Activated CD4-positive, alpha-beta T cell treated with anti-CD3 and anti-CD28 coated beads, Interleukin-2, amount 10 ng/mL, durations not matched to agents 24 days and 14 days (primary cell): ENCODE measurements at places on chromosomes 12 and 14. TPM values are rescaled to one million over a fixed set of nuclear protein-coding genes. Genes with fewer than 3 reads are reported as not detected.
A peak's percentile ranks its signal among the peaks of the same experiment; 100 is the strongest.

DNA sequence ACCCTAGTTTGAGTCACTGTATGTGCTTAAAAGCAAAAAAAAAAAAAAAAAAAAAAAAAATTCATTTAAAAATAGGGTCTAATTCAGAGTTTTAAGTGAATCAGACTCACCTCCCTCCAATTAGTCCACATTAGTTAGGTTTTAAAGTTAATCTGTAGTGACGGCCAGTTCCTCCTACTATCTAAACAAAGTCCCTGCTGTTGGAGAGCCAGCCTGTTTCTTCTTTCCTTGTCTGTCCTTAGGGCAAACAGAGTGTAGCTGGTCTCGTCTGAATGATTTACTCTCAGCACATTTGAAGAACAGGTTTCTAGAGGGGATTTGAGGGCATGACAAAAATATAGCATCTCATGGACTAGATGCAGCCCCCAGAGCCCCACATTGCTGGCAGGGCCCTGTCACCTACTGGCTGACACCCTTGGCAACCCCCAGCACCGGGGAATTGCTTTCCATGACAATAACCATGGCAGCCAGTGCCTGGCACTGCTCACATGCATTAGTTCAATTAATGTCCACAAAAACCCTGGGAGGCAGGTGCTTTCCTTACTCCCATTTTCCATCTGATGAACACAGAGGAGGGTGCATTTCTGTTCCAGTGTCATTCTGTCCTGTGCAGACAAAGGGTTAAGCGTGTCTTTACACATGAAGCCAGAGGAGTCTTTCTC lies 138.3 kb downstream of the PLXNC1 start:
- H3K4me3 ChIP-seq, result no peak overlapping the region
- H3K4me1 ChIP-seq, result peaks cover 26% of the 10 kb centered on the region
- no peaks in the 10 kb centered on the region for H3K27me3 ChIP-seq
- no peak for DNase-seq
- H3K36me3 ChIP-seq, result peaks cover 64% of the 10 kb centered on the region
- H3K27ac ChIP-seq, result no peak overlapping the region

DNA sequence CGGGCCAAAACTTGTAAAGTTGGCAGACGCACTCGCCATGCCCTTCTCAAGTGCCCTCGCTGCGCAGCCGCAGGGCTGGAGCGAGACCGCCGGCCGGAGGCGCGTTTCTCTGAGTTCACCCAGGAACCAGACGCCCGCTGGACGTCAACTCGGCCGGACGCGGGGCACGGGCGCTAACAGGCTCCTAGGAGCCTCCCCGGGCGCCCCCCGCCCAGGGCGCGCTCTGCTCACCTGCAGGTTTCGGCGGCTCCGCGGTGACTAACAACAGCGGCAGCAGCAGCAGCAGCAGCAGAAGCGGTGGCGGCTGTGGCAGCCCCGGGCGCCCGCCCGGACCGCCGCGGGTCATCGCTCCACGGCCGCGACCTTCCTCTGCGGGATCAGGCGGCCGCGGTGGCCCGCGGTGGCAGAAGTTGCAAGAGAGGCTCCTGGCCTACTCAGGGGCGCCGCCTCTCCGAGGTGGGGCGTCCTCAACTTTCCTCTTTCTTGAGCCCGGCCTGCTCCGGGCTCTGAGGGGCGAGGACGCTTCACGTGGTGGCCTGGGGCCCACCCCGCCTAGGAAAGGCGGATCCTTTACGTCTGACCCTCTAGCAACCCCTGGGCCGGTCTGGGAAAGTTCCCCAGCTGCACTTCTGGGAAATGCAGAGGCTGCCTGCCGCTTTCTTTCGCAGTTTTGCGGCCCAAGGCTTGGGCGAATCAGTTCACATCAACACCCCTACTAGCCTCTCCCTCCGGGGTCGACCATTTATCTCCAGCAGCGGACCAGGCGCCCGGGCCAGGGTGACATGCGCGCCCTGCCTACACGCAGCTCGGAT lies at the start of gene PLBD1:
Gene PLBD1, minus strand, starts transcription at position 533 of the 812 bp plus-strand sequence. Its CDS starts 187 bp downstream, at position 346.
- peak within 1 kb of the TSS; percentile 36 for H3K4me3 ChIP-seq
- no peak within 1 kb of the TSS for H3K27ac ChIP-seq
- no peaks in the 10 kb centered on the region for H3K36me3 ChIP-seq
- DNase-seq, result peak; percentile 57
- peaks cover 43% of the 10 kb centered on the region for H3K27me3 ChIP-seq

DNA sequence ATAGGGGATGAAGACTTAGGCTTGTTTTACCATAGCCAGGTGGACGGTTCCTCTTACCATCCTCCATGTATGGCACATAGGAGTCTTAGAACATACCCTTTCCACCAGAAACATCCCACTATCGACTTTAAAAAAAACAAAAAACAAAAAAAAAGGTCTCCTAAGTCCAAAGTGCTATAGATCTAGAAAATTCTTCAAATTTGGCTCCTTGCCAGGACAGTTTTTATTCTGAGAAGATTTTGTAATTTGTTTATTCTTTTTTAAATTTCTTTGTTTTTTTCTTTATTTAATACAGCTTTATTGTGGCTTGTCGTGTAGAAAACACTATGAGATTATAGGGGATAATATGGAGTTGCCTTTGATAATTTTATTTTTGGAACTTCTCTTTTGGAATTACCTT lies 197.7 kb downstream of the NUBPL start:
- H3K36me3 ChIP-seq, result no peaks in the 10 kb centered on the region
- H3K4me1 ChIP-seq, result no peaks in the 10 kb centered on the region
- H3K27me3 ChIP-seq, result no peaks in the 10 kb centered on the region
- DNase-seq, result no peak
- H3K4me3 ChIP-seq, result no peak overlapping the region

- H3K4me3 ChIP-seq, result no peak overlapping the region
- no peaks in the 10 kb centered on the region for H3K36me3 ChIP-seq
- DNase-seq, result peak; percentile 75
- H3K4me1 ChIP-seq, result no peaks in the 10 kb centered on the region
- no peak overlapping the region for H3K27ac ChIP-seq
Observed at GRCh38 chr14:53295985-53296582, 143.0 kb upstream of the DDHD1 start.

GRCh38 chr12:118023301-118023860 lies 6.9 kb downstream of the RFC5 start:
- peaks cover 77% of the 10 kb centered on the region for H3K36me3 ChIP-seq
- no peak overlapping the region for H3K4me3 ChIP-seq
- peak overlapping the region; percentile 37 for H3K27ac ChIP-seq
- no peaks in the 10 kb centered on the region for H3K27me3 ChIP-seq
- peaks cover 2% of the 10 kb centered on the region for H3K4me1 ChIP-seq

GRCh38 chr14:90544566-90544965 lies 147.7 kb downstream of the CALM1 start:
- H3K27ac ChIP-seq, result no peak overlapping the region
- H3K27me3 ChIP-seq, result peaks cover 2% of the 10 kb centered on the region
- H3K4me3 ChIP-seq, result no peak overlapping the region
- DNase-seq, result no peak
- no peaks in the 10 kb centered on the region for H3K36me3 ChIP-seq

Gene STYK1
- total RNA-seq, result not detected in 2 replicates

Gene LIN52
- 15.2 and 21.5 TPM in 2 replicates for total RNA-seq

DNA sequence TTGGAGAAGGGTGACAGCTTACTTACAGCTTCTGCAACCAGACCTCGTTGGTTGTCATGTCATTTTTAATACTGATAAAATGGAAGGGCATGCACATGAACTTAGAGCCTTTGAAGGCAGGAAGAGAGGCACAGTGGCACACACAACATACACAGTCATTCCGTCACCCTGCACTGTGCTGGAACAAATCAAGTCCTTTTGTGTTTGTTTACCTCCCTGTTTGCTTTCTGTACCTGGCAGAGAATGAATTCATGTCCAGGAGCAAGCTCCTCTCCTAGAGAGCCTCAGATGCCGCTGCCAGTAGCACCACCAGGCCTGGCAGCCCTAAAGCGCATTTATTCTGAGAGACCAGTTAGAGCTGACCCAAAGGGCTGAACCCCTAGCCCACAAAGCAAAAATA lies 460.3 kb downstream of the EGLN3 start:
- H3K27me3 ChIP-seq, result no peaks in the 10 kb centered on the region
- H3K4me1 ChIP-seq, result no peaks in the 10 kb centered on the region
- no peak overlapping the region for H3K4me3 ChIP-seq
- DNase-seq, result no peak

- peak; percentile 66 for DNase-seq
- no peak overlapping the region for H3K4me3 ChIP-seq
- peaks cover 1% of the 10 kb centered on the region for H3K4me1 ChIP-seq
- no peak overlapping the region for H3K27ac ChIP-seq
- no peaks in the 10 kb centered on the region for H3K36me3 ChIP-seq
- peaks cover 13% of the 10 kb centered on the region for H3K27me3 ChIP-seq
Observed at GRCh38 chr14:101072945-101073597, 169.5 kb upstream of the RTL1 start.

DNA sequence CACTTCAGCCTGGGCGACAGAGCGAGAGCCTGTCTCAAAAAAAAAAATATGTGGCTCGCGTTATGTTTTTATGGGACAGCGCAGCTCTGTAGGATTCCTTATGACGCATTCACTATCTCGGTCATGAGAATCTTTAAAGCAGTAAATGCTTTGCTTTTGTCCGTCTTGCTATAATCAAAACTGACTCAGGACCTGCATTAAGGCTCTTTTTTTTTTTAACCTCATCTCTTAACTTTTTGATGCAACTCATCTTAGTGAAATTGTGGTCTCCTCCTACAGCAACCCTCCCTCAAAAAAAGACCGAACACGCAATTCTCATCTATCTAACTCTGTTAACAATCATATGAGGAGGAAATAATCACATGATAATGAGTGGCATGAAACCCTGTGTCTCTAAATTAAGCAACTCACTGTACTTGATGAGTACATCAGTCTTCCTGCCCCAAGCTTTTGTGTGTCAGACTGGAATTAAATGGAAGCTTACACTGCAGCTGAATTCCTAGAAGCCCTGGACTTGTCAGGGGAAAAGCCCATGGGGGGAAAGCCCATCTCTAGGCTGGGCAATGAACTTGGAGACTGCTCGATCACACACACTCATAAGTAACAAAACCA lies 4.3 kb downstream of the P2RX4 start:
- peak; percentile 70 for DNase-seq
- H3K4me3 ChIP-seq, result peak overlapping the region; percentile 4
- H3K4me1 ChIP-seq, result peaks cover 34% of the 10 kb centered on the region
- H3K27ac ChIP-seq, result peak overlapping the region; percentile 69
- H3K27me3 ChIP-seq, result no peaks in the 10 kb centered on the region
- peaks cover 43% of the 10 kb centered on the region for H3K36me3 ChIP-seq

Gene ACSS3
- not detected in 2 replicates for total RNA-seq

DNA sequence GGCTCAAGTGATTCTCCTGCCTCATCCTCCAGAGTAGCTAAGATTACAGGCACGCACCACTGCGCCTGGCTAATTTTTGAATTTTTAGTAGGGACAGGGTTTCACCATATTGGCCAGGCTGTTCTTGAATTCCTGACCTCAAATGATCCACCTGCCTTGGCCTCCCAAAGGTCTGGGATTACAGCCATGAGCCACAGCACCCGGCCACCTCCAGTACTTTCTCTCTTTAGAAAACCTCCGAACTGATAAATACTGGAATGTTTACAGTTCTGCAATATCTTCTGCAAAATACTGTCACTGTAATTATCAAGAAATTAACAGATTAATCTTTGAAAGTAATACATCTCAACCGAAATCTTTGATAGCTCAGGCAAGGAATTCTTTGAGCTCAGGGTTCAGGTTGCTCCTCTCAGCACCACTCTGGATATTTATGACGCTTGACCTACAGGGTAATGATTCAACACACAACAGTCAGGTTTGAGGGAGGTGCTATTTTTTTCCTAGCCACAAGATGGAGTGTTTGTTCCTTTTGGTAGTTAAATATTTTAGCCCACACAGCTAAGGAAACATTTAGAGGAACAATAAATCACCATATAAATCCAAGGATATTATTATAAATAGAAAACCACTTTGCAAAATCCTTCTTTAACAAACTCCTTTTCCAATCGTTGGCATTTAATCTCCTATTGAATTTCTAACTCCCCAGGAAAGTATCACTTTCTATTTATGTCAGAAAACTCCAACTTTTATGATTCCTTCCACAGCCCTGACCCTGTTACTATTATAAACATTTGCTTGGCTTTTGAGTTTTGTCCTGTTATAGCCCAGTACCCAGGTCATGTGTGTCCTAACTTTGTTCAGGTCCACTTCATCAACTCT lies 48.6 kb upstream of the GTF2A1 start:
- no peak overlapping the region for H3K4me3 ChIP-seq
- DNase-seq, result peak; percentile 73
- H3K4me1 ChIP-seq, result peaks cover 11% of the 10 kb centered on the region
- peaks cover 24% of the 10 kb centered on the region for H3K27me3 ChIP-seq
- no peak overlapping the region for H3K27ac ChIP-seq

Gene USP44
- 3.8 and 4.5 TPM in 2 replicates for total RNA-seq

- peaks cover 47% of the 10 kb centered on the region for H3K27me3 ChIP-seq
- H3K36me3 ChIP-seq, result no peaks in the 10 kb centered on the region
- no peak overlapping the region for H3K27ac ChIP-seq
- H3K4me1 ChIP-seq, result peaks cover 14% of the 10 kb centered on the region
- peak overlapping the region; percentile 79 for H3K4me3 ChIP-seq
Observed at GRCh38 chr12:30795410-30796312, 40.9 kb upstream of the CAPRIN2 start.

- H3K4me3 ChIP-seq, result no peak overlapping the region
- H3K36me3 ChIP-seq, result no peaks in the 10 kb centered on the region
- peaks cover 11% of the 10 kb centered on the region for H3K4me1 ChIP-seq
- H3K27ac ChIP-seq, result no peak overlapping the region
Observed at GRCh38 chr12:124872068-124872719, 8.5 kb upstream of the SCARB1 start.

DNA sequence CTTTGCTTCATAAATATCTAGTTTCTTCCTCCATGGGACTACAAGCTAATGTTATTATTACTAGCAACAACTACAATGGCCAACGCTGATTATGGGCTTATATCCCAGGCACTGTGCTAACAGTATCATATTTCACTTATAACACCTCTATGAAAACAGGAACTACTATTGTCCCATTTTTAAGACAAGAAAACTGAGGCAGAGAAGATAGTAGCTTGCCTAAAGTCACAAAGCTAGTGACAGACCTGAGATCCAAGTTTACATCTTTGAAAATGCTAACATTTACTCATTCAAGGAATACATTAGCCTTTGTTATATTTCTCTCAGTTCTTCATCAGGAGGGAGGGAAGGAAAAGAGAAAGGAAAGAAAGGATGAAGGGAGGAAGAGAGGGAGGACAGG lies 32.8 kb downstream of the GIT2 start:
- no peak overlapping the region for H3K4me3 ChIP-seq
- H3K27ac ChIP-seq, result no peak overlapping the region
- peaks cover 64% of the 10 kb centered on the region for H3K36me3 ChIP-seq
- peaks cover 20% of the 10 kb centered on the region for H3K4me1 ChIP-seq
- H3K27me3 ChIP-seq, result no peaks in the 10 kb centered on the region
- no peak for DNase-seq

Gene GUCY2C
- total RNA-seq, result not detected in 2 replicates

DNA sequence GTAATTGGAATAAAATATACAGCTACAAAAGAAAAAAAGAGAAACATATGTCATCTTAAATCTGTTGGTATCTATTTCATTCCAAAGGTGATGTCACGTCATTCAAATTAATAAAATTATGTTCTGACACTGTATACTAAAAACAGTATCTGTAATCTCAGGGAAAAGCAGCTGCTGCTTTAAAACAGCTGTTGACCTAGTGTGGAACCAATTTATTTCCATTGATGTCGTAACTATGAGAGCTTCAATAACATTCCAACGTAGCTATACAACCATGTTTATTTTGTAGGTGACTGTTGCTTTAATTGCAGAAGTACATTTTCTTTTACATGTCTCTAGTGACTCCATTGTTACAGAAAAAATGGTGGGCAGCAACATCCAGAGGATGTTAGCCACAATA lies 571.7 kb downstream of the RPS29 start:
- no peak overlapping the region for H3K4me3 ChIP-seq
- H3K27me3 ChIP-seq, result no peaks in the 10 kb centered on the region
- no peak overlapping the region for H3K27ac ChIP-seq
- H3K36me3 ChIP-seq, result no peaks in the 10 kb centered on the region
